ENCODE measurements at places on chromosomes 7 and 10. TPM values are rescaled to one million over a fixed set of nuclear protein-coding genes. Genes with fewer than 3 reads are reported as not detected.

SUMF2 gene
- 253 TPM for total RNA-seq

WDFY4 gene
- not detected for total RNA-seq

SPACDR gene
- not detected for total RNA-seq

HOXA2 gene
- total RNA-seq: 0.51 TPM

VPS41 gene
- total RNA-seq: 43.0 TPM

SFRP5 gene
- total RNA-seq: not detected

SDK1 gene
- total RNA-seq: 8.3 TPM

GRCh38 chr10:116133634-116134033 lies 139.4 kb downstream of the GFRA1 start:
- DNase-seq: no peak

DNA sequence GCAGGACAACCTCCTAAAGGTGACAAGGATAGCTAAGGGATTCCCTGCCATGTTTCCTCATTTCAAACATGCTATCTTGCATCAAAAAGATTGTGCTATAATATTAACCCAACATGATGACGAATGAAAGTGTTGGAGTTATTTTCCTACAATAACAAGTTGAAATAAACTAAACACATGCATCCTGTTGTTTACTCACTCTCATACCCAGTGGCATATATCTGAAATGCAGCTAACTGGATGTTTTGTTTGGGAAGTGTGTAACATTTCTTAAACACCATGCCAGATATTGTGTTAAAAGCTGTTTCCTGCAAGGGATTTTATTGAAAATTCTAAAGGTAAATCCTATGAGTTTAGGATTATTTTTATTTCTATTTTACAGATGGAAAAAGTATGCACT lies 139.6 kb downstream of the TFPI2 start:
- DNase-seq: peak; percentile 5

- no peak for DNase-seq
Observed at GRCh38 chr10:95920798-95921426, 13.1 kb downstream of the CC2D2B start.

DNA sequence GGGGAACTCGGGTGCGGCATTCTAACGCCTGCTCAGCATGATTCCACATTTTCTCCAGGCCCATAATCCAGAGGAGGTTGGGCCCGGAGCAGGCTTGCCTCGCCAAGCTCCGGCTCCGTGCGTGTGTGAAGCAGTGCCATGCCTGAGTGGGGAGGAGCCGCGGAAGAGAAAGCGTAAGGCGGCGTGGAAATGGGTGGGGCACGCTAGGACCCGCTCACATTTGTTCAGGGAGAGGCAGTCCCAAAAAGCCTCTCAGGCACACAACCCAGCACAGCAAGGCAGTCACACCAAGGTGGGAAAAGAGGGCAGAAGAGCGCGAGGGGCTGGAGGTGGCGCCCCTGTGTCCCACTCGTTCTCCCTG lies 695 bp upstream of the VDAC2 start:
- peak; percentile 78 for DNase-seq

- no peak for DNase-seq
Observed at GRCh38 chr7:49791088-49791741, 17.8 kb downstream of the VWC2 start.

DNA sequence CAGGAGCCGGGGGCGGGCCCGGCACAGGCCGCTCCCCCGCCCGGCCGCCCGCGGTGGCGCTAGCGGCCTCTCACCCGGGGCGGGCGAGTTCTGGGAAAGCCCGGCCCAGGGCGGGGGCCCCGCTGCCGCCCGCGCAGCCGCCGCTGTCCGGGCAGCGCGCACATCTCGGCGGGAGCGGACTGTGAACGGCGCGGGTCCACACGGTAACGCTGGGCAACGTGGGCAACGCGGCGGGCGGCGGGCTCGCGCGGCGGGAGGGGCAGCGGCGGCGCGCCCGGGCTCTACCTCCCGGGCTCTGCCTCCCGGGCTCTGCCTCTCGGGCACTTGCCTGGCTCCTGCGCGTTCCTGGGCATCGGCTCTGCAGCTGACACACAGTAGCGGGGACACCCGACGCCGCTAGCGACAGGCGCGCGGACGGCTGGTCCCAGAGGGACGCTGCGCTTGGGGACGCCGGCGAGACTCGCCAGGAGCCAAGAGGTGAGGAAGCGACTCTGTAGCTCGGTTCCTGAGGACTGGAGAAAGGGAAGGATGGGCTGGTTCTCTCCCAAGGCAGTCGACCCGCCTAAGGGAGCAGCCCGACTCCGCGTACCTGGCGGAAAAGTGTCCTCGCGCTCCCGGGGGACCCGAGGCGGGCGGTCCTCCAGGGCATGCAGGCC lies at the start of gene PLCE1:
Gene PLCE1 (plus strand): TSS at position 150 of the 656 bp plus-strand sequence. CDS start 37,116 bp downstream, outside the sequence.
- DNase-seq: peak; percentile 56

DNA sequence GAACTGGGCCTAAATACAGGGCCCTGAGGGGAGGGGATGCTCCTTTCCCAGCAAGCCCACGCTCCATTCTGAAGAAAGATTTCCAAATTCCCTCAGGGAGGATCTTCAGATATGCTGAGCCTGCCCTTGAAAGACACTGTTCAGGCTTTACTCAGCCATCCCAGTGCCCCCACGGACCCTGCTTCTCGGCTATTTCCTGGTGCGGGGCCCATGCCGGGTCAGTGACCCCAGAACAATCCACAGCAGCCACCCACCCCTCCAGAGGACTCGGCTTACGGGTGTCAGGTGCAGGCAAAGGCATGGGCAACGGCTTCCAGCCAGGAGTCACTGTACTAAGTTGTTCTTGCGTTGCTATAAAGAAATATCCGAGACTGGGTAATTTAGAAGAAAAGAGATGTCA lies 137.1 kb downstream of the OAT start:
- no peak for DNase-seq

DNA sequence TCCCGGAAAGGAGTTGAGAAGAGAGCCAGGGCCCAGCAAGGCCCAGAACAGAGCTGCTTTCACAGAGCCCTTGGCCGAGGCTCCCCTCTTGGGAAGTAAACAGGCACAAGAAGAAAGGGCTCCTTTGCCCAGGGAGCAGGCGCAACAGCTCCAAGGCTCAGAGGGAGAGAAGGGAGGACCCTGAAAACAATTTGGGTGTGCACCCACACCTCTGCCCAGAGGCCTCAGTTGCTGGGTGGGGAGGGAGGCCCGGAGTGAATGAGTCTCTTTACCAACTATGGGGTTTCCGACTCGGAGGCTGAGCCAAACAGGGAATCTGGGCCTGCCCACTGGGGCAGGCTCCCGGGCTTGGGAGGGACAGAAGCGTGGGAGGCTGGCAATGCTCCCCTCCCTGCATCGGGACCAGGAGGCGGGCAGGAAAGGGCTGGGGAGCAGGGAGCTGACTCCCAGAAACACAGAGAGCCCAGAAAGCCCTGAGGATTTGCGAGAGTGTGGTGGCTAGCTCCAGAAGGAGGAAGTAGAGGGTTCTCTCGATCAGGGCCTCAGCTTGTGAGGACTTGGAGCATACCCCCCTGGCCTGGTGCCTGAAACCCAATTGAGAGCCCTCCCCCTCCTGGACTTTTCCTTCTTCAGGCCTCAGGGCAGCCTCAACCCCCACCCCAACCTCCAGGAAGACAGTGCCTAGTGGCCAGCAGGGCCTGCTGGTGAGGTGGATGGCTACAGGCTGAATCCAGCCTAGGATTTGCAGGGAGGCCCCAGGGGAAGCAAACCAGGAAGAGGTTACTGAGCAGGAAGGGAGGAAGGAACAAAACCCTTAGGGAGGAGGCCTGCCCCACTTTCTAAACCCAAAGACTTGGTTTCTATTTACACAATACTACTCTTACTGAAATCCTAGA lies 6.2 kb downstream of the C10orf105 start:
- peak; percentile 81 for DNase-seq

DNA sequence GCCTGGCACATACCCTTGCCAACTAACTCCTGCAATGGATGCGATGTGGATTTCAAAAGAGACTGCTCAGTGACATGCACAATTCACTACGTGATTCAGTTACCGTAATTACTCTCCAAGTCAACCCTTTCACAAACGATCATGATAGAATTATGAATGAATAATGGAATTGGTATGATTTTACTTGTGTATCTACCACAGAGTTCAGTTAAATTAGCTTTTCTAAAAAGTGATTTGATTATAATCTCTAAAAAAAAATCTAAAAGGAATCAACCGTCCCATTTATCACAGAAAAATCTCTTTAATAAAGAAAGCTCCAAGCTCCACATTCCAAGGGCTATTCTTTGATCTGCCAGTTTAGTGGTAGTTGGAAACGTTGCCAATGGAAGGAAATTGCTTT lies 30.4 kb upstream of the RSU1 start:
- DNase-seq: peak; percentile 43

- DNase-seq: no peak
Observed at GRCh38 chr10:43350686-43351085, 20.8 kb upstream of the FXYD4 start.

DNA sequence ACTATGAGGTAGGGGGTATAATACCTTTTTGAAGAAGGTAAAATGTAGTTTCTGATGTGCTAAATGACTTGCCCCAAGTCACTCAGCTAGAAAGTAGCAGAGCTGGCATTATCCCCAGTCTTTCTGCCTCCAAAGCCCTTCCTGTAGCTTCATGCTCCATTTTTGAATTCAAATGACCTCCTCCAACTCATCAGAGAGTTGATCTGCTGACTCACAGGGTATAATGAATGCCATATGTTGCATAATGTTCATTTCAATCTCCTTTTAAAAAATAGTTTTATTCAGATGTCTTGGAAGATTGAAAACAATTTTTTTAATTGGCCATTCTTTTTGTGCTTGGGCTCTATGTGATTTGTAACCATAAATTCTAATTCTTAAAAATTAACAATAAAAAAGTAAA lies 272.8 kb upstream of the IMMP2L start:
- DNase-seq: peak; percentile 81

GRCh38 chr7:112112822-112113255 lies 93.4 kb downstream of the DOCK4 start:
- DNase-seq: peak; percentile 84

DNA sequence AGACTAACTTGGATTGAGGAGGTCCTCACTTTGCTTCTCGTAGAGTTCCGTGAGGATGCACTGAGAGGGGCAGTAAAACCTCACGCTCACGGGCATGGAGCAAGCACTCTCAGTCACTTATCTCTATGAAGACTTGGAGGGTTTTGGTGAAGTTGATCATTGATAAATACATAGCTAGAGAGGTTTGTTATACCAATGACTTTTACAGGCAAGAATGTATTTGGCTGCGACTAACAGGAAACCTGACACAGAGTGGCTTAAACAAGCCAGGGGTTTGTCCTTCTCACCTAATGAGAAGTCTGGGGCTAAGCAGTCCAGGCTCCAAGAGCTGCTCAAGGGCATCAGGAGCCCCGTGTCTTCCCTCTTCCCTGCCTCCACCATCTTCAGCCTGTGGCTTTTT lies 6.1 kb downstream of the BICC1 start:
- no peak for DNase-seq

- peak; percentile 91 for DNase-seq
Observed at GRCh38 chr10:34758447-34758996, 56.6 kb downstream of the PARD3 start.
